Cardiac muscle cell (in vitro differentiated cells and primary cell): ENCODE measurements at places on chromosomes 13 and 19. TPM values are rescaled to one million over a fixed set of nuclear protein-coding genes. Genes with fewer than 3 reads are reported as not detected.
A peak's percentile ranks its signal among the peaks of the same experiment; 100 is the strongest.

Gene RAB8A
- 38.2 and 52.0 TPM in 2 replicates for total RNA-seq

Gene MIA
- total RNA-seq, result not detected in 2 replicates

Gene SRRM5
- total RNA-seq, result 0.18 and 0.30 TPM in 2 replicates

GRCh38 chr13:101998129-101998528 is 403.7 kb downstream of the FGF14 start:
- no peak for DNase-seq

- DNase-seq, result no peak
Measured at GRCh38 chr13:90402102-90402501, 945.4 kb upstream of the MIR17HG start.

DNA sequence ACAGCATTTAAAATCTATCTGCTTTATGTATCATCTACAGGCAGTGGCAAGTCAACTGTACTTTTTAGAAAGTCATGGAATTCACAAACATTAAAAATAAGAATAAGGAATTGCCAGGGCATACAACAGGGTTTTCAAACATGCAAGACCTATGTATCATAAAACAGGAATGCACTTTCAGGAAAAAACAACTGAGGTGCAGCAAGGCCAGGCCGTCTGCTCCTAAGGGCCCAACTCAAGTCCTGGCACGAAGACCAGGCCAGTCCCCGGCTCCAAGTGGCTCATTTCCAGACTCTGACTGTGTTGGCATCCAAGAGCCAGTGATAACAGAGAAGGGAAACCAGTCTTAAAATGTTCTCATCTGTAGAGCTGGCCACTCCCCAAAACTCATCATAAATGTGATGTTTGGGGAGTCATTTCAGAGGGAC is 7.1 kb downstream of the RFX2 start:
- DNase-seq, result no peak

Gene ZNF765
- total RNA-seq, result 12.3 and 25.1 TPM in 2 replicates

GRCh38 chr13:93698016-93698613 is 471.5 kb downstream of the GPC6 start:
- no peak for DNase-seq

DNA sequence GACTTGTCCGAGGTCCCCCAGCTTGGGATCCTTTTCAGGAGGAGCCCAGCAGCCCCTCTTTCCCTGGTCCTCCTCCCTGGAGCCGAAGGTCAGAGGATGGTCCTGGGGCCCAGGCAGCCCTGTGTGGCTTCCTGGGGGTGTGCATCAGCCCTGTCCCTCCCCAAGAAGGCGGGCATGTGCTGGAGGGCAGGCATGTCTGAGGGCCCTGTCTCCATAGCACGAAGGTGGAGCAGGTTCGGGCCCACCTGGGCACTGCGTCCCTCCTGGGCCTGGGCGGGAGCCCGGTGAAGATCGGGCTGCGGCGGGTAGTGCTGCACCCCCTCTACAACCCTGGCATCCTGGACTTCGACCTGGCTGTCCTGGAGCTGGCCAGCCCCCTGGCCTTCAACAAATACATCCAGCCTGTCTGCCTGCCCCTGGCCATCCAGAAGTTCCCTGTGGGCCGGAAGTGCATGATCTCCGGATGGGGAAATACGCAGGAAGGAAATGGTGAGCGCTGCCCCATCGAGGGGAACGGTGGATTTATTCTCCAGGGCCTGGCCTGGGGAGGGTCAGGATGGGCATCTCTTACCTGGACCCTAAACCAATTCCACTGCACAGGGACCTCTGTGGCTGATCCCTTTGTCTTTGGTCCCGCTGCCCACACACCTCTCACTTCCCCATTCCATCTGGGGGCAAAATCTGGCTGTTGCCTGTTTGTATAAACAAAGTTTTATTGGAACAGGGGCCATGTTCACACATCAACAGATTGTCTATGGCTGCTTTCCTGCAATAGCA is 10.9 kb downstream of the TIMM13 start:
- no peak for DNase-seq

DNA sequence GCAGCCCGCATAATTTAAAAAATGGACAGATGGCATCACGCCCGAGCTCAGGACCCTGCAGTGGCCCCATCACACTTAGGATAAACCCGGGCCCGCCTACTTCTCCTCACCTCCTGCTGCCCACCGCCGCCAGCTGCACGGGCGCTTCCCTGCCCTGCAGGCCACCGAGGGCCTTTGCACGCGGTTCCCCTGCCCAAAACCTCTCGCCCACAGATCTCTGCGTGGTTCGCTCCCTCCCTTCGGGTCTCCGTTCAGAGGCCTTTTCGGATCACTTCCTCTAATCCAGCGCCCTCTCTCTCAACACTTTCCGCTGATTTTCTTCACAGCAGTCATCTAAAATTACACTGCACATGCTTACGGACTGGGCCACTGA is 1.8 kb downstream of the SHISA7 start:
- DNase-seq, result no peak

DNA sequence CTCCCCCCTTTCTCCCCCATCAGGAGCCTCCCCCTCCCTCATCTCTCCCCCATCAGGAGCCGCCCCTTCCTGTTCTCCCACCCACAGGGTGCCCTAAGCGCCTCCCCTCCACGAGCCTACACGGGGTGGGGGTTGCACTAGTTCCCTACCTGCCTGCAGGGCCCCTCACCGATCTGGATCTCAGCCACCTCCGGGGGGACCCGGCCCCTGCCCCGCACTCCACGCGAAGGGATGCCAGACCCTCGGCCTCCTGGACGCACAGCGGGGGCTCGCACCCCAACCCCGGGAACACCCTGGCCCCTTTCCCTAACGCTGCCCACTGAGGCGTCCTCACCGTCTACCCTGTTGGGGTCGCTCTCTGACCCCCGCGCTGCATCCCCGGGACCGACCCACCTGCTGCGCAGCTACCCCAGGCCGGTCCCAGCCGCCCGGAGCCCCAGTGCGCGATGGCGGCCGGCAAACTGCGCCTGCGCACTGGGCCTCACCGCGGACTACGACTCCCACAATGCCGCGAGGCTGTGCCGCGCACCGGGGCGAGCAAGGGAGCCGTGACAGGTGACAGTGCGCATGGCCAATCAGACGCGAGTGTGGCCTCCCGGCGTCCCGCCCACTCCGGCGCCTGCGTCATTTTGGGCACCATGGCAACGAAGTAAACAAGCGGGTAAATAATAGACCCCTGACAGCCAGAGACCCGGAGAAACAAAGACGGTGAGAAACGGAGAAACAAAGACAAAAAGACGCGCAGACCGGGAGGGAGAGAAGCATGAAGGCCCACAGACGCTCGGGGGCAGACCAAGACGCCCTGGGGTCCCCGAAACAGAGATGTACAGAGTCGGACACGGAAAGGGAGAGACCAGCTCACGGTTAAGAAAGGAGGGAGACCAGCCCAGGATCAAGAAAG is at the start of gene ZSCAN18:
Gene ZSCAN18 (minus strand): TSS at position 451 of the 901 bp plus-strand sequence. CDS start 7,964 bp downstream, outside the sequence.
- DNase-seq, result peak; percentile 98

Gene TPM4
- total RNA-seq, result 184 and 268 TPM in 2 replicates

- DNase-seq, result no peak
Measured at GRCh38 chr13:44159633-44160279, 213.9 kb upstream of the SERP2 start.

DNA sequence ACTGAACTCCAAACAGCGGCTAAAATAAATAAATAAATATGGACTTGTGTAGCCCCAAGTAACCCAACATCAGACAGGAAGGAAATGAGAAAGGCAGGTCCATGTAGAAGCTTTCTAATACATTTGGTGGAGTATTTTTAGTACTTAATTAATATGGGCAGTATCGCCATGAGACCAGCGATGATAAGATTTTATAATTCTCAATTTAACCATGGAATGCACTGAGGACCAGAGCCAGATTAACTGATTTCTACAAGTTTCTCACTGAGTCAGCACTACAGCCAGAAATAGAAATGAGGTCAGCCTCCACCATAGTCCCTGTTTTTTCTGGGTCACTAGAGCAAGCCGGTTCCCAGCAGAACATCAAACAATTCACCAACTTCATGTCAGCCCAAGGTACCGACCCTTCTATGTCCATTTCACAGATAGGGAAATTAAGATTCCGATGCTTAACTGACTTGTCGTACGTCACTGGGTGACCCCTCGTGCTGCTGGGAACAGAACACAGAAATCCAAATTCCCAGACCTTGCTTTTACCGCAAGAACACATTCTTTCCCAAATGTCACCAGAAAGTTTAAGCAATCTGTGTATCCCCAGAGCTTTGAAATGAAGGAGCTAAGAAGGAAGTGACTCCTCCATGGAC is 90.4 kb downstream of the COL4A1 start:
- peak; percentile 92 for DNase-seq

- DNase-seq, result peak; percentile 29
Measured at GRCh38 chr19:1811472-1811894, 593 bp downstream of the ATP8B3 start.

Gene ZNF284
- total RNA-seq, result 1.8 and 3.5 TPM in 2 replicates

- DNase-seq, result no peak
Measured at GRCh38 chr19:9580728-9581127, 3.6 kb downstream of the ZNF121 start.

Gene ZNF224
- total RNA-seq, result 12.0 and 29.3 TPM in 2 replicates

DNA sequence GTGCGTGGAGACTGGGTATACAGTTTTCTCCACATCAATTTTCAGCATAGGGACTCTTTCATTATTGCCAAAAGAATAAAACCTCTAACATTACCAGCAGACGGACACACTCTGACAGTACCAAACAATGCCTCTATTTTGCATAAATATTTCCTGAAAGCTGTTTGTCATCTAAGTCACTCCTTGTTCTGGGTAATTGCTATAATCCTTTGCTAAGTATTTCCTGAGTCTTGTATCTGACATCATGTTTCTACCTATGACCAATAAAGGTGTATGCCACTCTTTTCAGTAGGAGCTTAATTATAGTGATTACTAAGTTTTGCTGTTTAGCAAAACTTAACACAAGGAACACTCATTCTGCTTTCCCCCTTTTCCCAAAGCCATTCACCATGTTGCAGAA is 886.5 kb downstream of the SLITRK6 start:
- no peak for DNase-seq

DNA sequence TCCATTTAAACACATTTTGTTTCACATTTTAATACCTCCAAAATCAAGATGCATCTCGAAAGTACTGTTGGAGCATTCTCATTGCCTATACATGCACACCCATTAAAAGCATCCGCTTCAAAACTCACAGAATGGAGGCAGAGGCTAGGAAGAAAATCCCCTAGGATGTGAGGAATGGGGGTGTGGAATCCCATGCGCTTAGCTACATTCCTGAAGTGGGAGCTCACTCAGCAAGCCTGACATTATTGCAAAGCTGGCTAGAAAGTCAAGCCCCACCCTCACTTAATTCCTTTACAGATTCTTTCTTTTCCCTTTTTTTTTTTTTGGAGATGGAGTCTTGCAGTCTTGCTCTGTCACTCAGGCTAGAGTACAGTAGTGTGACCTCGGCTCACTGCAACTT is 4.6 kb upstream of the FAM32A start:
- peak; percentile 52 for DNase-seq

DNA sequence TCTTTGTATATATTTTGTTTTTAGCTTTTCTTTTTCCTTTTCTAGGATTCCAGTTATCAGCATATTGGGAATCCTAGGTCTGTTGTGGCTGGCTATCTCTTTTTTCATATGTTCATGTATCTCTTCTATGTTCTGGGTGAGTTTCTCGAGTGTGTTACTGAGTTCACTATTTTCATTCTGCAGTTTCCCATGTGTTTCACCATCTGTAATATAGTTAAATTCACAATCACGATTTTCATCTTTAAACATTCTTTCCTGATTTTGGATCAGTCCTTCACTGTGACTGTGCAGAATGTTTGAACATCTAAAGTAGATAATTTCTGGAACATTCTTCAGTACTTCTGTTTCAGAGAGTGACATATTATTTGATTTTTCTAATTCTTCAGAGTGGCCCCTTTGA is 862.1 kb downstream of the OLFM4 start:
- DNase-seq, result no peak

- no peak for DNase-seq
Measured at GRCh38 chr13:23392925-23393645, 40.4 kb downstream of the SACS start.

GRCh38 chr19:5397804-5398692 is 57.2 kb upstream of the ZNRF4 start:
- DNase-seq, result peak; percentile 64

DNA sequence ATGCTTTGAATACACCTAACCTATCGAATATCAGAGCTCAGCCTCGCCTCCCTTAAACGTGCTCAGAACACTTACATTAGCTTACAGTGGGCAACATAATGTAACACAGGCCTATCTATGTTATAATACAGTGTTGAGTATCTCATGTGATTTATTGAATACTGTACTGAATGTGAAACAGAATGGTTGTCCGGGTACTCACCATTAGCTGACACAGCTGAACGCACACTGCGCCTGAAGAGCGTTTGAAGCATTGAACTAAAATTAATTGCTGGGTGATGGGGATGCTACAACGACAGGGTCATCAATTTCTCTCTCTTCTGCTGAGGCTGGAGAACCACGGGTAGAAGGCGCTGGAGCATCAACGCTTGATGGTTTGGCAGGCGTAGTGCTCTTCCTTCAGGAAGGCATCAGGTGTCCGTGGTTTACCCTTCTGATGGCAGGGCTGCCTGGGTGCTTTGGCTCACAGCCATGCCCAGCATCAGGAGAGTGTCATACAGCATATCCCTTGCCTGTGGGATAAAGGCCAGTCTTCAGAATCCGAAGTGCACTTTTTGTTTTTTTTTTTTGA is 46.9 kb upstream of the UBE2L5 start:
- DNase-seq, result no peak

Gene LRRC8E
- total RNA-seq, result 2.4 and 3.5 TPM in 2 replicates

Gene VRK3
- 29.9 and 34.3 TPM in 2 replicates for total RNA-seq

Gene NOVA2
- total RNA-seq, result 0.35 and 0.71 TPM in 2 replicates

GRCh38 chr19:11964496-11964857 is 363 bp upstream of the ZNF763 start:
- no peak for DNase-seq

Gene TMPRSS9
- not detected in 2 replicates for total RNA-seq

DNA sequence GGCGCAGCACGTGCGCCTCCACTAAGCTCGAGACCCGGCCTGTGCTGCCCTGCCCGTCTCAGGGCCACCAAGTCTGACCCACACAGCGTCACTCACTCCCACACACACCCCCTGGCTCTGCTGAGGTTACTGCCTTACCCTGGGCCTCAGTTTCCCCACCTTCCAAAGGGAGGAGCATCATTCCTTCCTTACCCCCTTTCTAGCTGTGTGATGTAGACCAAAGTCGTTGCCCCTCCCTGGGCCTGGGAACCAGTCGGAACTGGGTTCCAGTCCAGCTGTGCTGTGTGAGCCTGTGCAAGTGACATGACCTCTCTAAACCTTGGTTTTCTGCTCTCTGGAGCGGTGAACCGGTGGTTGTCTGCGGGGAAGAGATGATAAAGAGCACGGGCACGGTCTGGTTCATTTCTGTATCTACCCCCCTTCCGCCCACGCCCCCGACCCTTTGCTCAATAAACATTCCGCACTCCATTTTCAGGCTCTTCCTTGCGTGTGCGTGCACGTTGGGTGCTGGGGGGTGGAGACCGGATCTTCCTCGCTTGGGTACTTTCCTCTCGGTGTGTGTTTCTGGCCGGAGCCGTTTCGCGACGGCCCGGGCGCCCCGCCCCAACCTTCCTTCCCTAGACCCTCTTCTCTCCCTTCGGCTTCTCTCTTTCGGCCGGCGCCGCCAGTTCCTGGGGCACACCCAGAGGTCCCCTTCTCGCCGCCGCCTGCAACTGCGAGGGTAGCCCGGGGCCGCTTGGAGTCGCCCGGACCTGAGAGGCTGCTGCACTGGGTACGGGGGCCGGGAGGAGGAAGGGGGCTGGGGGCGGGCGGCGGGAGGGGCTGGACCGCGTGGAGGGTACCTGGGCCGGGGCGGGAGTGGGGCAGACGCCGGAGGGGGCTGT is at the start of gene ZNF581:
Gene ZNF581 (plus strand): TSS at position 647 of the 884 bp plus-strand sequence. CDS start 923 bp downstream, outside the sequence.
- DNase-seq, result peak; percentile 85

Gene PLA2G4C
- total RNA-seq, result 1.5 and 4.5 TPM in 2 replicates

Gene KLF1
- total RNA-seq, result 0.51 and 2.2 TPM in 2 replicates

- DNase-seq, result no peak
Measured at GRCh38 chr19:19155495-19156219, 14.4 kb downstream of the MEF2B start.
